ENCODE measurements at places on chromosomes 4 and X.

- DNase-seq, result no peak
Measured at GRCh38 chr4:26911254-26911653, 50.6 kb downstream of the STIM2 start.

- DNase-seq, result no peak
Measured at GRCh38 chr4:26176598-26177149, 144.1 kb upstream of the RBPJ start.

DNA sequence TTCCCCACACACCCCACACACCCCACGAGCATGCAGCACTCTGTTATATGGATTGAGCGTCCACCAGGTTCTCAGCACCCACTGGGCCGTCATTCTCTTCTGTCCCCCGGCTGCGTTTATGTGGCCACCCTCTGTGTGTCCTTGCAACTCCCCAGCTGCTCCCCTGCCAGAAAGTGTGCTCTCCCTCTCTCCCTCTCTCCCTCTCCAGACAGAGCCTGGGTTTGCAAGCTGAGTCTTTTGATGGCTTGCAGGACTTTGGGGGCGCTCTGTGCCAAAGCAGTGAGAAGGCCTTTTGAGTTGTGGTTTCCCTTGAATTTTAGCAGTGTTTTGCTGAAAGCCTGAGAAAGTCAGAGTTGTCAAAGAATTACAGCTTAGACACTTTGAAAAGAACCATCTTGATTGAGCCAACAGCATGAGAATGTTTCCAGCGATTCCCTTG, 173.5 kb downstream of the DCLK2 start:
- peak; percentile 15 for DNase-seq

- no peak for DNase-seq
Measured at GRCh38 chr4:13559413-13559812, 15.1 kb upstream of the NKX3-2 start.

DNA sequence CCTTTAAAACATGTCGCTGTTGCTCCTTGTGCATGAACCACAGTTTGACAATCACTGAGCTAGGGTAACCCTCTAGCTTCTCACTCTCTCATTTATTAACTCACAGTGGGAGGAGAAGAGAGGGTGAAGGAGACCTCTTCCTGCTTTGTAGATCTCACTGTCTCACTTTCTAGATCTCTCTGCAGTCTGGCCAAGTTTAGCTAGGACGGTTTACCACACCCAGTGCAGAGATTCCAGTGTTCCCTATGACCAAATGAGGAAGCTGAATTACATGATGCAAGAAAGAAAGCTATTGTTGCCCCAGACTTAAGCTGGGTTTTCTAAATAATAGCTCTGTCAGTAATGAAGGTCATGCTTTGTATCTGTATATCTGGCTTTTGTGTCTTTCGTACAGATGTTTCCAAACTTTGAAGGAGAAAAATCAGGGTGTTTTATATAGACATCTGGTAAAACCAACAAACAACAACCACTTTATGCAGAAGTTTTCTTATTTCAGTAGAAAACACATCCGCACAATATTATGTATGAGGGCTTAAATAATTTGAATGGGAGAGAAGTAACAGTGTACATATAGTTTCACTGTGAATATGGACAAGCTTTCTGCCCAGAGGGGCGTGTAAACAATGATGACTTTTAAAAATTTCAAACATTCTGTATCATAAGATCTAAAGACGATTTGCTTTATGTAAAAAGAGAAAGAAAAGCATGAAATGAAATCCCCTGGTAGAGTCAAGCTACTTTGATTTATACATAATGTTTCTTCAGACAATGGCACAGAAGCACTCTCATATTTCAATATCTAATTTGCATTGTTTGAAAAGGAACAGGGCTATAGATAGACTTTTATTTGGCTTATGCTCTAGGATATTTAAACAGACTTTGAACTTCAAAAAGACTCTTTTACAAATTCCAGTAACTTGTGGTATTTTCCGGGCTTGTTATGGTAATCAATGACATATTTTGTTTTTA, 582.3 kb downstream of the FSTL5 start:
- no peak for DNase-seq

GRCh38 chr4:108556588-108557200, 63.7 kb upstream of the RPL34 start:
- DNase-seq, result no peak

DNA sequence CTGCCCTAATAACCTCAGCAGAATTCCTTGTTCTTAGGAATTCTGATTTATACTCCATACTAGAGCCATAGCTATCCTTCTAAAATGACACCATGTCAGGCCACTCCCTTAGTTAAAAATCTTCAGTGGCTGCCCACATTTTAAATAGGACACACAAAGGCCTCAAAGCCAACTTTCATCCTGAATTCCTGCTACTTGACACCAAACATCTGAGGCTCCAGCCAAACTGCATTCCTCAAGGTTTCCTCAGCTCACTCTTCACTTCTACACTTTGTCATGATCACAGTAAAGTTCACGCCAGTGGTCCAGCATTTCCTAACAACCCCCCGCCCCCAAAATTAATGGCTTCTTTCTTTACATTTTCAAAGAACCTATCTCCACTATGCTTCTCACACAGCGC, 124.3 kb downstream of the ADGRA3 start:
- DNase-seq, result peak; percentile 60

GRCh38 chrX:147803948-147804347, 107.8 kb upstream of the FMR1 start:
- no peak for DNase-seq

- DNase-seq, result no peak
Measured at GRCh38 chrX:139094671-139095592, 383.4 kb upstream of the FGF13 start.

- peak; percentile 18 for DNase-seq
Measured at GRCh38 chr4:72997409-72997808, 72.1 kb downstream of the COX18 start.

GRCh38 chr4:107734120-107734519, 14.1 kb upstream of the PAPSS1 start:
- no peak for DNase-seq

- DNase-seq, result no peak
Measured at GRCh38 chrX:12820737-12821136, 29.5 kb downstream of the PRPS2 start.

- DNase-seq, result no peak
Measured at GRCh38 chr4:83205760-83206159, 78.8 kb downstream of the COQ2 start.

GRCh38 chr4:47863486-47863885, 25.6 kb upstream of the CORIN start:
- no peak for DNase-seq

- DNase-seq, result no peak
Measured at GRCh38 chr4:5793514-5793913, 82.5 kb downstream of the EVC start.

- no peak for DNase-seq
Measured at GRCh38 chrX:140715787-140716186, 6.2 kb downstream of the LINC00632 start.

DNA sequence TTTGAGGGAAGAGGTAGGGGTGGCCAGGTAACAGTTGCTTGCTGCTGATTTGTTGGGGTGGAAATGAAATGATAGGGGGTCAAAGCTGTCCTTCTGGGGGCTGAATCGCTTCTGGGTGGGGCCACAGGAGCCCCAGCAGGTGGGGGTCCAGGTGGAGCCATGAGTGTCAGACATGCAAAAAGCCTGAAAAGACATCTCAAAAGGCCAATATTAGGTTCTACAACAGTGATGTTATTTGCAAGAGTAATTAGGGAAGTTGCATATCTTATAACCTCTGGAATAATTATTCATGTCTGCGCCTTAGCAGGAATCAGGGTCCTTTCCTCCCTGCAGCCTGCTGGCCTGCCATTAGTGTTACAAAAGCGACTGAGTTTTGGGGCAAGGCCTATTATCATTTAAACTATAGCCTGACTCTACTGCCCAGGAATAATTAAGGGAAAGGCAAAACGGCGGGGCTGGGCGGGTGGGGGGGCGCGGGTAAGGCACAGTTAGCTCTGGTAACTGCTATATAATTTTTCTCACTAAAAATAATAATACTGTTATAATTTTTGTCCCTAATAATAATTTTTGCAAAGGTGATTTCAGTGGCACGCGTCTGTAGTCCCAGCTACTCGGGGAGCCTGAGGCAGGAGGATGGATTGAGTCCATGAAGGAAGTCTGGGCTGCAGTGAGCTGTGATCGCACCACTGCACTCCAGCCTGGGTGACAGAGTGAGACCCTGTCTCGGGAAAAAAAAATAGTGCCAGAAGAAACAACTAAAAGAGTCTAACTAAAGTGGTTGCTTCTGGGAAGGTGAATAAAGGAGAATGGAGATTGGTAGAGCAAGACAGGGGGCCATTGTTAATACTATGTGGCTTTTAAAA, 145.7 kb downstream of the MAGEB17 start:
- no peak for DNase-seq

DNA sequence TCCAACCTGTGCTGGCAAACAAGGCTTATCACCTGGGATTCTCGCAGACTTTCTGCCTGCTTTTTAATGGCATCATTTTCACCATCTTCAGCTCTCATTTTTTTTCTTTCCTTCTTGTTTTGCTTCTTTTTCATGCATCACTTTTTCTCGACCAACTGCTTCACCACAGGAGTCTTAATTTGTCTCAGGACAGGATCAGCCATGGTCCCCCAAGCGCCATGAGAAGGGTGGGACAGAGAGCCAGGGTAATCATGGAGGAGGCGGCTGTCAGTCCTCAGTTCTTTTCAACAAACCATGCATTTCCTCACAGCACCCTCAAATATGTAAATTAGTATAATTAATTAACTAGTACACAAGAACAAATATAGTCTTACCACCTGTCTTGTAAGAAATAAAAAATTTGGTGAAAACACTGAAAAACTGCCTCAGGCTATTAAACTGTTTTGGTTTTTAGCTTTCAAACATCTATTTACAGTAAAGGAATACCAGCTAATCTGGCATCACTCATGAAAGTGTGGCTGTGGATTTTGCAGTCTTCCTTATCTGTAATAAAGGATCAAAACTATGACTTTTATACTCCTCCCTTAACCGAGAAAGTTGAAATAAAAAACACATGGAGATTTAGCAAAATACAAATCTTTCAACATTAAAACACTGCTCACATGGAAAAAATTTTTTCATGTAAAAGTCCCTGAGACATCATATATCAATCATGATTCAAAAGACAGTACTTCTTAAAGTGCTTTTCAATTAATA, 19.1 kb downstream of the EIF4E start:
- no peak for DNase-seq

DNA sequence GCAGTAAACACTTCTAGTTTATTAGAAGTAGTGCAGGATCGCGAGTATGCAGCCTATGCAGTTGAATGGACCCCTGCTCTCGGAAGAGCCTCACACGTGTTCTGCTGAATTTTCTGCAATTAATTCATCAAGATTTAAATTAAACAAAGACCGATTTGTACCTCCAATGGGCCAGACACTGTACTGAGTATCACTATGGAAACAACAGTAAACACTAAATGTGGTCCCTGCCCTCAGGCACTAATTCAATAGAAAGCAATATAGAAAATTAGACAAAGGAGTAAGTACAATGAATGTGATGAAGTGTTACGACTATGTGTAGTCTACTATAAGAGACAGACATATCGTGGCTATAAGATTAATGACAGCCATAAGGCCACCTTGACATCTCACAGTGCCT, 740.3 kb upstream of the FRG1 start:
- no peak for DNase-seq

GRCh38 chr4:150863456-150863855, 151.6 kb downstream of the LRBA start:
- peak; percentile 34 for DNase-seq

GRCh38 chr4:98298022-98298421, 36.8 kb downstream of the RAP1GDS1 start:
- DNase-seq, result no peak

DNA sequence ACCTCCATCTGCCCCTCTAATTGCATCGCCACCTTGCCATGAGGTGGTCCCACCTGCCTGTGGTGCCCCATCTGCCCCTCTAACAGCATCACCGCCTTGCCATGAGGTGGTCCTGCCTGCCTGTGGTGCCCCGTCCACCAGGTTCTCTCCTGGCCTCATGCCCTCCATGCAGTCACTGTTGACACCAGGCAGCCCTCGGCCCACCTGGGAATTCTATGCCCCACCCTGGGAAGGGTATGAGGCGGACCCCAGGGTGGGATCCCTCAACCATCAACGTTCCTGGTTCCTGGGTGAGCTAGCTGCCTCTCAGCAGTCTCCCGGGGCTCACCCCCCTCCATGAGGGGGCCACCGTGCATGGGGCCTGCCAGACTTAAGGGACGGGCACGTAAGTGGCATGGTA, 38.9 kb downstream of the ACOX3 start:
- DNase-seq, result no peak

DNA sequence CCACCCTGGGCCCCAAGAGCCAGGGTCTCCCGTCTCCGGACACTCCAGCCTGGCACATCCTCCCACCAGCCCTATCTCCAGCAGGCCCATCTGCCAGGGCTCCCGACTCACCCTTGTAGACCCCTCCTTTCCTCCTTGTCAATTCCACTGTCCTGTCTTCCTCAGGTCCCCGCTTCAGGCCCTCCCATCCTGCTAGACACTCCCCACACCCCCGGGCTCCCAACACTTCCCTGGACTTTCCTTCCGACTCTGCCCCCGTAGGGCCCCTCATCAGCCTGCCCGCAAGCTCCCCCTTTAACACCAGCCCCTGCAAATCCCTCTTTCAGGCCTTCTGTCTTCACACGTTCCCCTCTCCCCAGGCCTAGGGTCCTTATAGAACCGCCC, 1.1 kb downstream of the PRAF2 start:
- no peak for DNase-seq

GRCh38 chrX:37686996-37687395, 1.4 kb downstream of the XK start:
- no peak for DNase-seq

DNA sequence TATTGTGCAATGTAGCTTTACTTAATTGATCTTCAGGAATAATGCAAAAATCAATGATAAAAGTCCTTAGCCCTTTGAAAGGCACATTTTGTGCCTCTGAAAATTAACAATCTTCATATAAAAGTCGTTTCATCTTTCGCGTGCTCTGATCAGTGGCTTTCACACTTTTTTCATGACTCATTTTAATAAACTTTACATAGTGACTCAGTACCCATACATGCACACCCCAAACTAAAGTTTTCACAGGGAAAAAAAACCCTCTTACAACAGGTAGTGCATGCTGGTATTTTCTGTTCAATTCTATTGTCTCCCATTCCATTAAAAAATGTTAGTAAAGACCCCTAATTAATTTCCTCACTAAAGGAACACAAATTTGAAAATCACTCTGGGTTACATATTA, 21.5 kb downstream of the RWDD4 start:
- no peak for DNase-seq

DNA sequence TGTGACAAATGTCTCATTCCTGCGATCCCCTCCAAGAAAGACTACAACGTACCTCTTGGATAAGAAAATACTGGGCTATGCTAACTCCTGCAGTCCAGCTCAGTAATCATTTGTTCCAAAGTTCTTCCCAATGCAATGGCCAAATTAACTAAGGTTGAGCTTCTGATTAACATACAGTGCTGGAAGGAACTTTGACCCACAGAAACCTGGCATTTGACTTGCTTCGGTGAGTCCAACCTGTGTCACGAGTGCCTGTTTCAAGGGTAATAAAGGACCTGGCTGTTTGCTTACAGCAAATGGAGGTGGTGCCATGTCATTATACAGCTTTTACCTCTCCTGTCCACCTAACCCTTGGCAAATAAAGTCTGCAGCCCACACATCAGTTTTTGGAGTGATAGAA, 83.2 kb downstream of the RBM47 start:
- no peak for DNase-seq

- no peak for DNase-seq
Measured at GRCh38 chrX:54415534-54416350, 24.5 kb upstream of the TSR2 start.
